Activated naive CD4-positive, alpha-beta T cell treated with Interleukin-2 at 50 U/mL for 16 hours (primary cell): ENCODE measurements at places on chromosomes 12 and 14.

GRCh38 chr14:70043001-70043400, 145.8 kb downstream of the SLC8A3 start:
- no peak for DNase-seq

DNA sequence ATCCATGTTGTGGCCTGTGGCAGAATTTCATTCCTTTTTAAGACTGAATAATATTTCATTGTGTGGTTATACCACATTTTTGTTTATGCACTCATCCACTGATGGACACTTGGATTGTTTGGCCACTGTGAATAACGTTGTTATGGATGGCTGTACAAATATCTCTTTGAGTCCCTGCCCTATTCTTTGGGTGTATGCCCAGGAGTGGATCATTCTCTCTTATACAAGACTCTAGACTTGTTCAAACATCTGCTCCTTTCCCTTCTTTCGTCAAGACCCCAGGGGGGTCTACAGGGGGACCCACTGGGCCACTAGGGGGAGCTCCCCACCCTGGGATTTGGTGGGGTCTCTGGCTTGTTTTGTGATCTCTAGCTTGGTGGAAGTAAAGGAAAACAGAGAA, 77.4 kb downstream of the FBXL14 start:
- no peak for DNase-seq

DNA sequence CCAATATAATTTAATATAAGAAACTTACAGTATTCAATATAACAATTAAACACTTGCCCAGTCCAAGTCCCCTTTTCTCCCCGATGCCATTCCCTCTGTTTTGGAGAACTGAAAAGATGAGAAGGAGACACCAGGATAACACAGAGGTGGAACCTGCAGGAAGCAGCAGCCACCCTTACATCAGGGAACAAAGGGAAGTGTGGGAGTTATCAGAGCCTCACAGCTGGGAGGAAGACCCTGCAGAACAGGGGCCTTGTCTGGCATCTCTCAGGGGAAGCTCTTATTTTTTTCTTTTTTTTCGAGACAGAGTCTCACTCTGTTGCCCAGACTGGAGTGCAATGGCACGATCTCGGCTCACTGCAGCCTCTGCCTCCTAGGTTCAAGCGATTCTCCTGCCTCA, 52.6 kb downstream of the CALM1 start:
- DNase-seq = no peak

GRCh38 chr12:100168562-100168961, 25.9 kb upstream of the BLTP3B start:
- no peak for DNase-seq

DNA sequence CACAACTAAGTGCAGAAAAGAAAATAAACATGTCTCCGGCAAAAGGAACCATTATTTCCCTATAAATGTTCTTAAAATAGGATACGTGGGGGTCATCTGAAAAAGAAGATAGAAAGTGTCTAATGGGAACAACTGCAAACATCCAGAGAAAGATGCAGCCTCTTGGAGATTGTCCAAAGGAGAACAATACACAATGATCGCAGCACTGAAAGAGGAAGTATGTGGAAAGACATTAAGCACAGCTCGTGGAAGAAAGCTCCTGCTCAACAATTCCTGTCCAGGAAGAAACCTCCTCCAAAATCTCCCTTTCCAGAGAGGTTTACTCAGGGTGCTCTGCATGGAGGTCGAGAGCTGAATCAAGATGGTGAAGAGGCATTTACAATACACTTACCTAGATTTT, 2.5 kb upstream of the LALBA start:
- no peak for DNase-seq

GRCh38 chr12:12902036-12902435, 10.7 kb downstream of the GPRC5A start:
- no peak for DNase-seq

DNA sequence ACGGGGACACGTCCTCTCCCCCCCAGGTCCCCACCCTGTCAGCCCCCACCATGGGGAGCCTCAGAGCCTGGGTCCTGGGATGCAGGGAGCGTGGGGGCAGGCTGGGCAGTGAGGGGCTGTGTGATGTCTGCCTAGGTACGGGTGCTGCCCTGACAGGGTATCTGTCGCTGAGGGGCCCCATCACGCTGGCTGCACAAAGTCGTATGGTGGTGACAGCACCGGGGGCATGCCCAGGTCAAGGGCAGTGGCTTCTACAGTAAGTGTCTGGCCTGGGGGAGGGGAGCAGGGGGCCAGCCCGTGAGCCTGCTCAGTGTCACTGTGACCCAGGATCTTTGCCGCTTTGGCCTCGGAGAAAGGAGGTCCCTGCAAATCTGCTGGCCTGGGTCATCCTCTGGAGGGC, 23.3 kb downstream of the PAPLN start:
- DNase-seq = no peak

GRCh38 chr14:20002319-20002718, 356 bp downstream of the OR4Q2 start:
- DNase-seq = no peak

GRCh38 chr12:111775205-111776193, 8.8 kb downstream of the ALDH2 start:
- DNase-seq = no peak

DNA sequence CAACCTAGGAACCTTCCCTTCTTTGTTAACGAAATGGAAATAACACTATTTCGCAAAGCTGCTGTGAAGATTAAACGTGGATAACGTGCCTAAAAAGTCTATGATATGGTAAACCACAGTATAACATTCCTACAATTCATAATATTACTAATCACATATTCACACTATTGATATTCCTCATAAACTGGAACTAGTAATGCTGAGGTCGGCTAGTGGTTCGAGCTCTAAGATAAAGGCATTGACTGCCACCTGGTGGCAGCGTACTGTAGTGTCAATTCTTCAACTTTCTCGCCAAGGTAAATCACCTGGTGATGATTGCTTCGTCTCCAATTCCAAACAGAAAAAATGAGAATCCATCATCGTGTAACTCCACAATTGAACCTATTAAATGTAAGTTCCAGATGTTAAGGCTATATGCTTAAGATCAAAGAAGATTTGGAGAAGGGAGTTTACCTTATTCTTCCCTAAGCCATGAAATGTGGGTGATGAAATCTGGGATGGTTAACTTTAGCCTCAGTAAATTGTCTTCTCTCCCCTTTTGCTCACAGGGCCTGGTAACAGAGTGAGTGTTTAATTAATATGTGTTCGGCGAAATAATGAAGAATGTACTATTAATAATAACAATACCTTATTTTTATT, 197.5 kb upstream of the TMEM132C start:
- no peak for DNase-seq
